ENCODE measurements at places on chromosomes 11 and 22.

DNA sequence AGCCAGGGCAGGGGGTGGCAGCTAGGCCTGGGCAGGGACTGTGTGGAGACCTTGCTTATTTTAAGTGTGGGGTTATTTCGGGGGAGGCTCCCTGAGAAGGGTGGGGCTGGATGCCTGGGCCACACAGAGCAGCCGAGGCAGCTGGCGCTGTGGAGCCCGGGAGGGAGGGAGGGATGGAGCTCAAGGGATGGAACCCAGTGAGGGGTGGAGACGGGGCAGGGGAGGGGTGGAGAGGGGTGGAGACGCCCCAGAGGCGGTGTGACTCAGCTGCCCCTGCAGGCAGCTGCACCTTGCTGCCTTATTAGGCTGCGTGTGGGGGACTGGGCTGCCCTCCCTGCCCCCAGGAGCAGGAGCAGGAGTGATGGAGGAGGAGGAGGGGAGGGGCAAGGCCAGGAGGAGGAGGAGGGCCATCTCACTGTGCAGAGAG, 9.8 kb upstream of the TSSC4 start:
- DNase-seq, result no peak

DNA sequence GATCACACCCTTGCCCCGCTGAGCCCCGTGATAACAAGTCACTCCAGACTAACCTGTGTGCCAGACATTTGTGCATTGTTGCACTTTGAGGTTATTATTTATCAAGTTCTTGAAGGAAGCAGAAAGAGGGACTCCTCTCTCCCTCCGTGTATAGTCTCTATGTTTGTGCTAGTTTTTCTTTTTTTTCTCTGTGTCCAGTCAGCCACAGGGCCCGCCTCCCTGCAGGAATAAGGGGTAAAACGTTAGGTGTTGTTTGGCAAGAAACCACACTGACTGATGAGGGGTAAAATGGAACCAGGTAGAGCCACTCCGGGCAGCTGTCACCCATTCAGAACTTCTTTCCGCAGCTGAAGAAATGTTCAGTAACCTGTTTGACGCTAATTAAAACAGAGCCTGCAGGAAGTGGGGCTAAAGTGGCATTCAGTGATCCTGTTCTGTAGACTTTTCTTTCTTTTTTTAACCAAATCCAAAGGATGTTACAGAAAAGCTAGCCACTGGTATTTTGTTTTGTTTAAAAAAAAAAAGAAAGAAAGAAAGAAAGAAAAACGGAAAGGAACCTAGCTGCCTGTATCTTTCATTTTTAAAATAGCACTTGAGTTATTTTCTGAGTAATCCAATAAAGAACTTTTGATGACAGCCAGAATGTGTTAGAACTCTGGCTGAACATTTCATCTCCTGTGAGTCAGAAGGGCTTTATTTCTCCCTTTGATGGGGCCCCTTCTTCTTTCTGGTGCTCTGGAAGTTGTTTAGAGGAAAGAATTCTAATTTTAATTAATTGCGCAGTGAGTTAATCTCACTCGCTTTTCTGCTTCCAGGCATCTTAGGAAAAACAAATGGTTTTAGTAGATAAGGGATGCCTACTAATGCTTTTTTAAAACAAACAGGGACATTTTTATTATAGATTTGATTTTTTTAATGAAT, 58.2 kb downstream of the COMMD9 start:
- no peak for DNase-seq

- DNase-seq, result no peak
Observed at GRCh38 chr11:14578541-14578956, 58.4 kb upstream of the PSMA1 start.

DNA sequence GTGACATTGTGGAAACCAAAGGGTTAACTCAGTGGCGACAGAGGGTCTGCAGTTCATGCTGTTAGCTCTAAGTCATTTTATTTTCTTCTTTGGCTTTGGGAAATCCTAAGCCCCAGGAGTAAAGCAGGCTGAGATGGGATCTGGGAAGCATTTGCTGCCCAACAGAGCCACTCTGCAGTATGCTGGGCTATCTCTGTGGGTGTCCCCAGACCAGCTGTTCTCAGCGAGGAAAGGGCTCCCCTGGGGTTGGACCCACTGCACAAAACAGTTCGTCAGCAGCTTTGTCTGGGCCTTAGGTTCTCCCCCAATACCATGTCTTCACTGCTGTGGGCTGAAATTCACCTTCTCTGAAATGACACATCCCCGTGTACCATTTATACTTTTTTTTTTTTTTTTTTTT, 34.0 kb downstream of the KREMEN1 start:
- DNase-seq, result no peak

DNA sequence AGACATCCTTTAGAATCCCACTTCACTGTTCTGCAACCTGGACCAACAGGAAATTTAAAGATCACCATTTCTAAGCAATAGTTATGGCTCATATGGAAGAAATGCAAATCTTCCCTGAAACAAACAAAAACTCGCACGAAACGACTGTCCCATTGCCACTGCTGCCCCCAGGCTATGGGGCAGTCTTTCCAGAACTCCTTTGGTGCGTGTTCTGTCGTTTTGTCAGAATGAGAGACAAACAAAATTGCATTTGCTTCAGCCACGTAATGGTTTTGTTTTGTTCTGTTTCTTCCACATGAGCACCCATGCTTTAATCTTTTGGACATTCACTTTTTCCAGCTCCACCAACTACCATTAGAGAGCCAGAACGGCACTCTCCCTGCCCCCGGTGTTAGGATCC, 10.8 kb upstream of the FBLN1 start:
- no peak for DNase-seq

GRCh38 chr11:7691759-7692350, 14.4 kb downstream of the OVCH2 start:
- DNase-seq, result no peak

DNA sequence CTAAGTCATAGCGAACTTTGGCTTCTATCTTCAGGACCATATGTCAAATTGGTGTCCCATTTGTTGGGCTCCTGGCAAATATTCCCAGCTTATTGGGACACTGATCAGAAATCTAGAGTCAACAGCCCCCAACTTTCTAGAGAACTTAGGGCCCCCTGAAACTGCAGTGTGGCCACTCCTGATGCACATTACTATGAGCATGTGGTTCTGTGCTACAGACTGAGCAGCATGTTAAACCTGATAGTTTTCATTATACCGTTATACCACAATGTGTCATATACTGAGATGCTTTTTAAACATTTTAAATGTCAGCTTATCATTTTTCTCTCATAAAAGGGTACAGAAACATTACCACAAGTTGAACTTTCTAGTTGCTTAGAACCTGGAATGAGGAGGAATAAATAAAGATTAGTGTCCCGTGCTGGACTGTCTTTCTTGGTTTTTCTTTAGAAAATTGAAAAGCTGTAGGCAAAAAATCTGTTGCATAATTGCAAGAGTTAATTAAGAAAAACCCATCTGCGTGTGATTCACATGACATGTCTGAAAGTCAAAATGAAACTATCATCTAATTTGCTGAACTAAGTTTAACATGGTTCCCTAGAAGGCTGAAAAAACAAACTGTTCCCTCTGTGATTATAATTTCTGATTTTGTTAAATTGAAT, 16.4 kb upstream of the CTSC start:
- DNase-seq, result no peak

- DNase-seq, result no peak
Observed at GRCh38 chr22:42947211-42947990, 67.5 kb downstream of the PACSIN2 start.

- no peak for DNase-seq
Observed at GRCh38 chr11:72901374-72901773, 87.2 kb downstream of the ATG16L2 start.

DNA sequence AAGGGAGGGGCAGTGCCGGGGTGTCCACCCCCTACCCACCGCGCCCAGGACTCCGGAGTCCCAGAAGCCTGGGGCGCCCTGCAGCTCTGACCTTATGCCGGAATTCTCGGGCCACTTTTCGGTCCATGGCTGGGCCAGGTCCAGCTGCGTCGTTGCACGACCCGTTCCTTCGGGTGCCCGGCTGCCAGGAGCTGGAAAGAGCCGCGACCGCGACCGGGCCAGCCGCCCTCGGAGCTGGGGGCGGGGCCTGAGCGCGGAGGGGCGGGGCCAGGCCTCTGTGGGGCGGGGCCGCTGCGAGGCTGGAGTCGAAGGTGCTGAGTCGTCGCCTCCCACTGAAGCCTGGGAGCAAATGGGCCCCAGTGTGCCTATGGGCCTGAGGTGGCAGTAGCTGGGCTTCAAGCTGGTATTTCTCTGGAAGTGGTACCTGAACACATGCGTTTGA, at the start of gene USH1C:
Gene USH1C, minus strand, starts transcription at position 236 of the 442 bp plus-strand sequence. Its CDS starts 109 bp downstream, at position 127.
- no peak for DNase-seq

- no peak for DNase-seq
Observed at GRCh38 chr22:49101225-49101624, 726.4 kb downstream of the BRD1 start.

DNA sequence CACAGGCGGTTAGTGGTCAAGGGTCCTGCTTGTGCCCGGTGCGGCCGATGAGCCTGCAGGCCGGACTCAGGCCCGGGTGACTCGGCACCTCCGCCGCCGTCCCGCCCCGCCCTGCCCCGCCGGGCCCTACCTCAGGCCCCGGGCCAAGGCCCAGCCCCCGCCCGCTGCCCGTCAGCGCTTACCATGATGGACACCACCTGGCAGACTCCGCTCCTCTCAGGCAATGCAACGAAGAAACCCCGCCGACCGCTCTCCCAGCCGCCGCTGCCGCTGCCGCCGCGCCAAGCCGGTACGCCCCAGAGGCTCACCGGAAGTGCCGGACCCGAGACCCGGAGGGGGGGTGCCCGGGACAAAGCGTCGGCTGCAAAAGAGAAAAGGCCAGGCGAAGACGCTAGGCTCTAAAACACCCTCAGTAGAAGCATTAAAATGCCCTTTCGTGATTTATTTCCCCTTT, at the start of gene UFD1:
Gene UFD1, minus strand, starts transcription at position 293 of the 454 bp plus-strand sequence. Its CDS starts 108 bp downstream, at position 185.
- no peak for DNase-seq

DNA sequence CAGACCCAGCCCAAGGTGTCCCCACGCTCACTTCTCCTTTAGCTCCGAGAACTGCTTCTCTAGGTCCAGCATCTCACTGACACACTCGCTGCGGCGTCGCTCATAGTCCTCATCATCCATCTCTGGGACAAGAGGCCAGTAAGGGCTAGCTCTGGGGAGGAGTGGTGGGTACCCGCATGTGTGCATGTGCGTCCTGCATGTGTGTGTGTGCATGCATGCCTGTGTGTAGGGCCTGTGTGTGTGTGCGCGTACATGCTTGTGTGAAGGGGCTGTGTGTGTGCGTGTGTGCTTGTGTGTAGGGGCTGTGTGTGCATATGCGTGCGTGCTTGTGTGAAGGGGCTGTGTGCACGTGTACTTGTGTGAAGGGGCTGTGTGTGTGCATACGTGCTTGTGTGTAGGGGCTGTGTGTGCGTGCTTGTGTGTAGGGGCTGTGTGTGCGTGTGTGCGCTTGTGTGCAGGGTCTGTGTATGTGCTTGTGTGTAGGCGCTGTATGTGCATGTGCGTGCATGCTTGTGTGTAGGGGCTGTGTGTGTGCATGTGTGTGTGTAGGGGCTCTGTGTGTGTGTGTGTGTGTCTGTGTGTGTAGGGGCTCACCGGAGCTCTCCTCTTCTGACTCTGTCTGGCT, 3.3 kb downstream of the BRMS1 start:
- DNase-seq, result no peak

DNA sequence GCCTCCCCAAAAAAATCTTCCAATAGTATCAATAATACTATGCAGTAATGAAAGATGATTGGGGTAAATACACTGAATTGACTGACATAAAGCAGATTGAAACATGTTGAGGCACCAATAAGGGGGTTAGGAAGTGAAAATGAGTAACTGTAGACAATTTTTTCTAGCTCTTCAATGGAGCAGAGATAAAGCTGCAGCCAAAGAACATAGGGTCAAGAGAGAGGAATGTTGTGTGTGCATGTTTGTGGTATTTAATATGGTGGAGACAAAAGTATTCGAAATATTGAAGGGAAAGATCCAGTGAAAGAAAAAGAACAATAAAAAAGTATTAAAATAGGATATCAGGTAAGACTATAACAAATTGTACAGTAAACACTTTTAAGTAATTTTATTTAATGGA, 450.0 kb upstream of the CCDC179 start:
- DNase-seq, result no peak

- no peak for DNase-seq
Observed at GRCh38 chr22:44330188-44330743, 17.5 kb upstream of the SHISAL1 start.

DNA sequence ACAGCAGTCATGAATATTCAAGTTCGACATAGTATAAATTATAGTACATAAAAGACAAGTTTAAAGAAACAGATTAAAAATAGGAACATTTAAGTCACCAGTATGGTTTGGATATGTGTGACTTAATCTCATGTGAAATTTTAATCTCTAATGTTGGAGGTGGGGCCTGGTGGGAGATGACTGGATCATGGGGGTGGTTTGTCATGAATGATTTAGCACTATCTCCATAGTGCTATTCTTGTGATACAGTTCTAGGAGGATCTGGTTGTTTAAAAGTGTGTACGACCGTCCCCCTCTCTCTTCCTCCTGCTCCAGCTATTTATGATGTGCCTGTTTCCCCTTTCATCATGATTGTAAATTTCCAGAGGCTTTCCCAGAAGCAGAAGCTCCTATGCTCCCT, 3.3 kb downstream of the KDM4E start:
- no peak for DNase-seq

DNA sequence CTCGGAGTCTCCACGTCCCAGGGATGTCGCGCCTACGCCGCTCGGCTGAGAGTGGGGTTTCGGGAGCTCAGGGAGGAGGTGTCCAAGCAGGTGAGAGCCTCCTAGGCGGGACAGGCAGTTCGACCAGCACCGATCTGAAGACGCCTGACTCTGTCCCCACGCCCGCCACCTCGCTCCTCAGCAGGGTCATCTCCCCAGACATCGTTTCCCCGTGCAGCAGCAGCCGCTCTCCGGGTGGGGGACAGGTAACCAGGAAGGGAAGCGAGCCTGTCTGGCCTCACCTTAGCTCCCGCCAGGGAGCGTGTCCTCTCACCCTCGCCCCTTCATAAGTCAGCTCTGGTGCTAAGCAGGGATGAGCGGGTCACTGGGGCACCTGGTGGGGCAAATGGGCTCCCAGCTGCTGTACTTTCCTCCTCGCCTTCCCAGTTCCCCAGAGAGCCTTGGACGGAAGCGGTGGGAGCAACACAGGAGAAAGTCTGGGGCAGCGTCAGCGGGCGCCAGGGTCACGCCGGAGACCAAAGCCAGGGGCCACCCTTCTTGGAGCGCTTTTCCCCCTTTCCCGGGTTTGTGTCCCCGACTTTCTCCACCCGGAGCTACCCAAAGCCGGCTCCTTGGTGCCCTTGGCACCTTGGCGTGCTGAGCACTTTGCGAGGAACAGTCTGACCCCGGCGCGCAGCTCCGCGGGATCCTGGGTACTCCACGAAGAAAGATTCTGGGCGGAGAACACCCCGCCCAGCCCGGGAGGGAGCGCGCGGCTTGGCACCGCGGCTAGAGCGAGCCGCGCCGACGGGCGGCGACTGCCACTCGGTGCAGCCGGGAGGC, 1.6 kb downstream of the SPON1 start:
- DNase-seq, result peak; percentile 10

- DNase-seq, result no peak
Observed at GRCh38 chr11:134027671-134028070, 41.2 kb upstream of the JAM3 start.

DNA sequence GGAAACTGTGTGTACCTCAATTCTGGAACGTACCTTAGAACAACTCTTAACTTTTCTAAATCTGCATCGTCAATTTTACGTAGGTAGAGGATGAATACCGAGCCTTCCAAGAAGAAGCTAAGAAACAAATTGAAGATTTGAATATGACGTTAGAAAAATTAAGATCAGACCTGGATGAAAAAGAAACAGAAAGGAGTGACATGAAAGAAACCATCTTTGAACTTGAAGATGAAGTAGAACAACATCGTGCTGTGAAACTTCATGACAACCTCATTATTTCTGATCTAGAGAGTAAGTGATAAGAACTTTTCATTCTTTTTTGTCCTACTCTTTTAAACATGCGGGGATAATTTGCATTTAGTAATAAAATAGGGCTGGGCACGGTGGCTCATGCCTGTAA, 53.5 kb downstream of the SPECC1L start:
- no peak for DNase-seq

- DNase-seq, result no peak
Observed at GRCh38 chr11:102603576-102603975, 21.6 kb downstream of the MMP20 start.

All from muscle of arm (tissue), 14 donors.